T-cell (primary cell): ENCODE measurements at places on chromosomes 2 and 18.

GRCh38 chr2:232441147-232441651 lies 14.8 kb upstream of the ALPI start:
- no peak for DNase-seq

DNA sequence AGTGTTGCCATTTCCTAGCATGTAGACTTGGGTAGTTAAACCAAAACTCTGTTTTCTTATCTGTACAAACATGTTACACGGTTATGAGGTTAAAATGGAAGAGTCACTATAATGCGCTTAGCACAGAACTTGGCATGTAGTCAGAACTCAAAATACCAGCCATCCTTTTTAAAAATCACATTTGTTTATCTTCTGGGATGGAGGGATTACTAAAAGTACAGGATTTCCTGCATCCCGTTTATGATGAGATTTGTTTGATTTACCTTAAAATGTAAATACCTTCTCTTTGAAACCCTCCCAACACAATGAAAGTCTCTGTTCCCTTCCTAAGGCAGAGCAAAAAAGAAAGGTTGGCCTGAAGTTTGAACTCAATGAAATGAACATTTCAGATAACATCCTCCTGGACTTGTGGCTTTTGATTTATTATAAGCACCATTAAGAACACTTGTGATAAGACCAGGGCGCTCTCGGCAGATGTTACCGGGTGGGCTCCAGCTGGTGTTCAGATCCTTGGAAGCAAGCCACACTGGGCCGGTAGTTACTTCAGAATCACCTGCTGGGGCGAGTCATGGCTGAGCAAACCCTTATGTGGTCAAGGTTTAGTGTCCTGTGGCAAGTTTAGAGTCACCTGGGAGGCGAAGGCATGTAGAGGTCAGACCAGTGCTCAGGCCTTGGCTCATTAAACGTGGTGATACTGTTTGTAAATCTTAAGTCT lies 105.7 kb downstream of the MGAT5 start:
- no peak for DNase-seq

DNA sequence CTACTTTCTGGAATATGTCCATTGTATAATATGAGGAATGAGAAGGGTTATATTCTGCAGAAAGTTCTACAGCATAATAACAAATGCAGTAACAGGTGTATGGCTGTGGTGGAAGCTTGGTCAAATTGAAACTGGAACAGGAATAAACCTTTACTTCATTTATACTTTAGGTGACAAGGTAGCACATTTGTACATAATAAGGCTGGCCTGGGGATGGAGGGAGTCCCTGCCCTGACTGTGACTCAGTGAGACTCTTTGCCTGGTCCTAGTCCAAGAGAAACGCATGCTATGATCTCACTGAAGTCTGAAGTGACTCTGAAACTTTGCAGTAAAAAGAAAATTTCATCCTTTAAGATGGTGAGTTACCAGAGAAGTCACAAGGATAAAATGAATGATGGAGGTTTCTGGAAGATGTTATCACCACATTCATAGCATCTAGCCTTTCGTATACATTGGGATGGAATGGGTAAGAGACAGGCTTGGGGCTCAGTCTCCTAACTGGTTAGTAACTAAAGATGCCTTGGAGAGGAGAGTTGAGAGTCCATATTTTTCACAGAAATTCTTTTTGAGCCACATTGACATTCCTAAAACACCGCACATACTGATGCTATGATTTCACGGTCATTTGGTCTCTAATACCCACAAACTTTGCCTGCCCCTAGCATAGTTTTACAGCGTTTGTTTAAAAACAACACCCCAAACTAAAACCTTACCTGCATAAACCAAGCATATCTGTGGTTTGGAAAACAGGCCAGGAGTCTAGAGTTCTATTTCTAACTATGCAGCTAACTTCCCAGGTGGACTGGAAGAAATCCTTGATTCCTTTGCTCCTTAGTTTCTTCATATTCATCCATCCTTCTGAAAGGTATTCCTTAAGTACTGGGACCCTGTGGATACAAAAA lies 42.4 kb upstream of the NABP1 start:
- DNase-seq: no peak

DNA sequence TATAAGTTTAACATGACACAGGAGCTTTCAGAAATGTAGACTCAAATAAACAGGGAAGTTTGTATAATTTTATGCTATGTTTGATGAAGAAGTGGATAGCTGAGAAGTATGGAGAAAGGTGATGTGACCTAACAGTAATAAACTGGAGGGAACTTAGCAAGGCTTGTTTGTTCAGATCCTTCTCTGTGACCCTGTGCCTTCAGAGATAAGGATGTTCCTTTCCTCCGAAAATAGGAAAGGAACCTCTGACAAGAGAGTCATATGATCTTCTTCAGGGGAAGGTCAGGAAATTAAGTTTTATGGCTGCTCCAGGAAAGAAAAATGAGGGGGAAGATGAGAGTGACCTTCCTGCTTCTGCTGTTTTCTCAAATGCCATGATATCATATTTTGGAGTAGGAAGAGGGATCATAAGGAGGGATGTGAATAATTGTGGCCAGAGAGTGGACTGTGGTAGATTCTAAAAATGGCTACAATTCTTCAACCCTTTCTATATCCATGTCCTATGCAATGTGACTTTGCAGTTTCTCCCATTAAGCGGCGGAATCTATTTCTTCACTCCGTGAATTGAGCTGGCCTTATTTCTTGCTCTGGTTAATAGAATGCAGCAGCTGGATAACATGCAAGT lies 8.5 kb upstream of the C2orf69 start:
- no peak for DNase-seq

DNA sequence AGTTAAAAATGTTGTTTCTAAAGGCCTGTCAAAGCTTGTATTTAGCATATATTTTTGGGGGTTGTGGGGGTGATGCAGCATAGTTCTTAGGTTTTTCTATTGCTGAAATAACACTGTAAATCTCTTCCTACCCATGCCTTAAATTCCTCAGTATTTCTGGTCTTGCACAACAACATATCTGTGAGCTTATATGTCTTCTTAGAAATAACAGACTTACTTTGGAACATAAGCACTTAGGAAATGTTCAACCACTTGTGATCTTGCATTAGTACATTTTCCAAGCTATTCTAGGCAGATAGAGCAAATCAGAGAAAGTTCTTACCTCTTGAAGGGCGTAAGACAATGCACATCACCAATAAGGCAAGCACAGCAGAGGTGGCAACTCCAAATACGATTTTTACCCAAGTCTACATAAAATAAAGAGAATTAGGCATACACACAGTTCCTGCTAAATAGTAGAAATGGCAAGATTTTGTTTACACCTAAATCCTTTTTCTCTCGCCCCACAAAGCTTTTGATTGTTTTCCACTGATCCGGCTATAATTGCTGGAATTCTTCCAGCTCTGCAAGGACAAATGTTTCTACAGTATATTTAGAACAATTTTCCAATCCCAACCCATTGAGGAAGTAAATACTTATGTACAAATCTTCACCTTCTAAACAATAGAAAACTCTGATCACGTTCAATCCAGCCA lies 512 bp downstream of the FAP start:
- DNase-seq: no peak

DNA sequence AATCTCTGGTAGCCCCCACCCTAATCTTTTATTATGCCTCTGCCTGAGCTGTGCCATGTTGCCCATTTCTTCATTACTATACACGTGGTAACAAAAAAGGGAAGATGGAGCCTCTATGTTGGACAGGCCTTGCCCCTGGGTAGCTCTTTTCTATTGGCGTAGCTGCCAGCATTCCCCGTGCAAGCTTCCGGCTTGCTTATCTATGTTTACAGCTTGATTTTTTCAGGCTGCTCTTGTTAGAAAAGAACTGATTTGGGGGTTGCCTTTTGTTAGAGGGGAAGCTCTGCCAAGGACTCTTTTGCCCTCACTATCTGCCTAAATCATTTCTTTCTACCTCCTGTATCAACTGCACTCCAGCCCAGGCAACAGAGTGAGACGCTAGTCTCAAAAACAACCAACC lies 45.5 kb upstream of the ZSWIM2 start:
- DNase-seq: no peak

DNA sequence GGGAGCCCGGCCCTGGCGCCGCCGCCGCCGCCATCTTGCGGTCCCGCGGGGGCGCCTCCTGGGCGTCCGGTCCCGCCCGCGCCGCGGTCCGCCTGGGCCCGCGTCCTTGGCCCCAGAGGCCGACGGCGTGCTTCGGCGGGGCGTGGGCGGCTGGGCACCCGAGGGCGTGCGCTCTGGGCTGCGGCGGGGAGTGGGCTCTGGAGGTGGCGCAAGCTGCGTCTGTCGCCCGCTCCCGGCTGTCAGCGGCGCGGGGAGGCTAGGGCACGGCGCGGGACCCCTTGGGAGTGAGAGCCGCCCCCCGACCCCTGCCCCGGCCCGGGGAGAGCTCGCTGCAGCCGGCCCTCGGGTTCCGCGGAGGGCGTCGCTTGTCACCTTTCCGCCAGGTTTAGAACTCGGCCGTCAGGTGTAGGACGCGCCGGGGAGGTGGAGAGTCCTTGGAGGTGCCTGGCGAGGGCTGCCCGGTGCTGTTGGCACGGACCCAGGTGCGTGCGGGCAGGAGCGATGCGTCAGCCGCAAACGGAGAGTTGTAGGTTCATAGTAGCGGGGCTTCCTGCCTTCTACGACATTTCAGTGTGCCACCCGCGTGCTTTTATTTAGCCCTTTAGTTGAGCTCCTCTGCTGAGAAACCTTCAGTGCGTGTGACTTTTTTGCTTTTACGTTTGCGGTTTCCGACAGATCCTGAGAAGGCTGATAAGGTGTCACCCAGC lies 921 bp downstream of the VAPA start:
- DNase-seq: peak; percentile 66

DNA sequence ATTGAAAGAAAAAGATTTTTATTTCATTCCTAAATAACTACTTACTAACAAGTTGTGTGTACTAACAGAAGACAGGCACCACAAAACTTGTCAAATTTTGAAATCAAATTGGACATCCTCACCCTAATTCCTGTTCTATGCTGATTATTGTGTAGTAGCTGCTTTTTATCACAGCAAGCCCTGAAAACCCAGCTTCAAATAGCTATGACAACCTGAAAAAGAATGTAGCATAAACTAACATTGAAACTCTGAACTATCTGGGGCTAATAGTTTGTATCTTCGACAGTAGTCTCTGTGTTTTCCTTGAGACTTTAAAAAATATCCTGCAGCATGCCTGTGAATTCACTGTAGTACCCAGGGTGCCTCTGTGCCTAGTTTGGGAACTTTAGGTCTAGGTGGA lies 122.6 kb downstream of the WDPCP start:
- DNase-seq: no peak

GRCh38 chr2:24543252-24543651 lies 52.2 kb downstream of the NCOA1 start:
- DNase-seq: peak; percentile 3

DNA sequence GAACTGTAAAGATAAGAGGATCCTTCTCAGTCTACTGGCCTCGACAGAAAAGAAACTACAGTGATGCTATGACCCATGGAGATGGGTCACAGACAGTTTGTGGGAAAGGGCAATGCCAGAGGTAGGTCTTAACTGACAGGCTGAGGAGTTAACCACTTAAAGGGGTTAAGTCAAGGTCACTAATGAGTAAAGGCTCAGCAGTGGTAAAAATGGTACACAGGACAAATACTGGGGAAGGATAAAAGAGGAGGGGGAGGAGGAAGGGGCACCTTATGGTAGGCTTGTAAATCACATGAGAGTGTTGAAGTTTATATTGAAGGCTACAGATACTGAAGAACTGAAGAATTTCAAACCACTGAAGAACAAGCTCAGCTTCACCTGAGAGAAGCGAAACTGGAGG lies 9.9 kb downstream of the IER3IP1 start:
- no peak for DNase-seq

- DNase-seq: no peak
Measured at GRCh38 chr2:164794016-164794415, 47.6 kb downstream of the COBLL1 start.

- DNase-seq: no peak
Measured at GRCh38 chr2:43897492-43897891, 58.7 kb downstream of the ABCG8 start.

DNA sequence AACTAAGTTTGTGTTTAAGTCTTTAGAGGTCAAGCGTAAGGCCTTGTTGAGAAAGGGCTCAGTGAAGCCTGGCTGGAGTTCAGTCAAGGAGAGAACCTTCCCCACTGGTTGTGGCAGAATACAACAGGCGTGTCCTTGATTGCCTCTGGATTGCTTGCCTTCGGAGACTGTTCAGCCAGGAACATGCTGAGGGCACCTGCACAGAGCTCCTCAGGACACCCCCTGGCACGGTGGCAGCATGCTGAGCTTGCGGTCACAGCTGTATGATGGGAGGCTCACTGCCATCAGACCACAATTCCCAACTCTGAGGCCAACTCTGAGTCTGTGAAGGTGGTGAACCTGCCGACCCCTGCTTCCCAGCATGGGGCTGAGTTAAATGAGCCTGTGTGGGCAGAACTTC lies 130.0 kb downstream of the LPIN1 start:
- DNase-seq: no peak

DNA sequence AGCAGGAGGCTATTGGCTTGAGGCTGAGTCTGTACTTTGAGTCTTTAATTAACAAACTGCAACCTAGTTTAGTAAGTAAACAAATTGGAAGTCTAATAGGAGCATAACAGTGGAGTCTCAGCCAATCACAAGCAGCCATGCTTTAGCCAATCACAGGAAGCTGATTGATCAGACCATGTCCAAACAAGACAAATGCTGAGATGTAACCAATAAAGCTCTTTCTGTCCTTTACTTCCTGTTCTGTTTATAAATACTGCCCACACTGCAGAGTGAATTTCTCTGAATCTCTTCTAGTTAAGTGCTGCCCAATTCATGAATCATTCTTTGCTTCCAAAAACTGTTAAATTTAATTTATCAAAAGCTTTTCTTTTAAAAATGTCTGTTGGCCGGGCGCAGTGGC lies 146.6 kb upstream of the DLX2 start:
- DNase-seq: no peak

- DNase-seq: peak; percentile 16
Measured at GRCh38 chr2:70473101-70473722, 80.4 kb downstream of the TGFA start.

DNA sequence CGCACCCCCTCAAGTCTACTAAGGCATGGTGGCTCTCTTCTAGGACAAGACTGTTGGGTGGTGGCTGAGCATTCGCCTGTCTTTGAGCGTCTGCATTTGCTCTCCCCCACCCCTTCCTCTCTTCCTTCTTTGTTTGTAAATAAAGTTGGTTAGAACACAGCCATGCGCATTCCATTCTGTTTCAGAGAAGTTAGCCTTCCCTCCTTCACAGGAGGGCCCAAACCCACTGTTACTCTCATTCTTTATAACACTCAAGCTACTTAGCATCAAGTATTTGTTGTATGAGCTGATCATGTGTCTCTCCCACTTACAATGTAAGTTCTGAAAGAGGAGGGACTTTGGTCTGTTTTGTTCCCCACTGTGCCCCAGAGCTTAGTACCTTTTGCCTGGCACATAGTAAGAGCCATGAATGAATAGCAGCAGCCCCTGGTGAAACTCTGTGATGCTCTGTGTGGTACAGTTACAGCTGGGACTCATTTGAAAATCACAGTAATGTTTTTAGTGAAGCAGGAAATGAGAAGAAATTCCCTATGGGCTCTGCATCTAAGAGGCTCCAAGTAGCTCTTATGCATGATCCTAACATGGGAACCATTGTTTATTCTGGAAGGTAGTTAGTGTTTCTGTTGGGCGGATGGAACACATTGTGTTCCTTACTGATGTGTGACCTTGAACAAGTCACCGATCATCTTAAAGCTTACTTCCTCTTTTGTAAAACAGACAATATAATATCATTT lies 7.7 kb downstream of the MGAT5 start:
- no peak for DNase-seq

- peak; percentile 8 for DNase-seq
Measured at GRCh38 chr2:28507796-28508764, 12.2 kb downstream of the PLB1 start.

GRCh38 chr2:101777337-101777736 lies 79.8 kb downstream of the MAP4K4 start:
- DNase-seq: no peak
